Psoas muscle (tissue), 8 donors: ENCODE measurements at places on chromosomes 3 and 15. TPM values are rescaled to one million over a fixed set of nuclear protein-coding genes. Genes with fewer than 3 reads are reported as not detected.
A peak's percentile ranks its signal among the peaks of the same experiment; 100 is the strongest.

DNA sequence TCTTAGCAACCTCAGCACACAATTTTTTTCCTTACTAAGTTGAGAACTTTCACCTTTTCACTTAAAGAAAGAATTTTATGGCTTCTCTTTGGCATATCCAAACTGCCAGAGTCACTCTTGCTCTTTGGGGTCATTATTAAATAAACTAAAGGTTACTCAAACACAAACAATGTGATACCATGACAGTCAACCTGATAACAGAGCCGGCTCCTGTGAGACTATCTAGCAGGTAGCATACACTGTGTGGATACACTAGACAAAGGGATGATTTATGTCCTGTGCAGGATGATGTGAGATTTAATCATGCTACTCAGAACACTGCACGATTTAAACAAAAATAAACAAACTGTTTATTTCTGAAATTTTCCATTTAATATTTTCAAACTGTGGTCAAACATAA lies 35.6 kb downstream of the LRRFIP2 start:
- no peak for DNase-seq
- no peaks in the 10 kb centered on the region for H3K27me3 ChIP-seq
- H3K27ac ChIP-seq: no peak overlapping the region
- peaks cover 38% of the 10 kb centered on the region for H3K4me1 ChIP-seq
- no peaks in the 10 kb centered on the region for H3K36me3 ChIP-seq

DNA sequence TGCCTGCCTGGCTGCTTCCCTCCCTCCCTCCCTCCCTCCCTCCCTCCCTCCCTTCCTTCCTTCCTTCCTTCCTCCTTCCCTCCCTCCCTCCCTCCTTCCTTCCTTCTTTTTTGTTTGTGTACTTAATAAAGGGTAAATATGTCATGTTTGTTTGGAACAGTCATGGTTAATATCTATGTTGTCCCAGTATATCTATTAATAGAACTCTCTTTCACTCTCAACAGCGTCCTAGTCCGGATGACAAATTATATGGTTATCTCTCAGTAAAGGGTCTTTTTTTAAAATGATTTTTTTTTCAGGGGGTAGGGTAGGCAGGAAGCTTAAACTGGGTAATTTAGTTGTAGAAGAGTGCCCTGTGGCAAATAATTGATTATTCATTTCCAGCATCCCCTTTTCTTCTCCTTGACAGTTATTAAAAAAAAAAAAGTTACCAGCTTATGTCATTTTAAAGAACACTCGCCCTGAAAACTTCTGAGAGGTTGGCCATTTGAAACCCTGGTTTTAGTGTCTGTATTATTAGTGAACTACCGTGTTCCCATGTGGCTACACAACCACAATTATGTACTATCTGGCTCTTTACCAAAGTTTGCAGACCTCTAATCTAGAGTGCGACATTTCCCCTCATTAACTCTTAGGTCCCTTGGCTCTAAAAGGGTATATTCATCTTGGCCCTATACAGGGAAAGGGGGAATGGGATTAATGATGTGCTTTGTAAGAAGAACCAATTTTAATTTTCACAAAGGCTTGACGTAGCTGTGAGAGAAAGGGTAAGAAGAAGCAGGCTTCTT lies 13.7 kb downstream of the TAGLN3 start:
- H3K36me3 ChIP-seq: no peaks in the 10 kb centered on the region
- H3K27ac ChIP-seq: no peak overlapping the region
- no peaks in the 10 kb centered on the region for H3K27me3 ChIP-seq

GRCh38 chr15:39595338-39596221 lies 14.7 kb downstream of the THBS1 start:
- H3K4me3 ChIP-seq: no peak overlapping the region
- DNase-seq: no peak
- H3K27ac ChIP-seq: no peak overlapping the region
- H3K27me3 ChIP-seq: no peaks in the 10 kb centered on the region
- H3K4me1 ChIP-seq: no peaks in the 10 kb centered on the region
- peaks cover 28% of the 10 kb centered on the region for H3K36me3 ChIP-seq

Gene CA12
- polyA plus RNA-seq: 0.01 TPM

Gene HYAL1
- polyA plus RNA-seq: 9.5 TPM

Gene FXR1
- polyA plus RNA-seq: 777 TPM

GRCh38 chr3:18680758-18681157 lies 255.6 kb upstream of the SATB1 start:
- no peak for DNase-seq
- no peak overlapping the region for H3K27ac ChIP-seq
- no peaks in the 10 kb centered on the region for H3K4me1 ChIP-seq
- no peaks in the 10 kb centered on the region for H3K27me3 ChIP-seq

GRCh38 chr3:134652409-134652831 lies 1.6 kb upstream of the KY start:
- DNase-seq: no peak
- H3K27ac ChIP-seq: no peak overlapping the region
- no peaks in the 10 kb centered on the region for H3K36me3 ChIP-seq
- H3K4me1 ChIP-seq: peaks cover 19% of the 10 kb centered on the region

Gene UBR1
- 4.8 TPM for polyA plus RNA-seq

Gene TEX55
- not detected for polyA plus RNA-seq

Gene RMDN3
- 20.2 TPM for polyA plus RNA-seq

Gene C3orf85
- not detected for polyA plus RNA-seq

Gene PDHB
- 131 TPM for polyA plus RNA-seq

DNA sequence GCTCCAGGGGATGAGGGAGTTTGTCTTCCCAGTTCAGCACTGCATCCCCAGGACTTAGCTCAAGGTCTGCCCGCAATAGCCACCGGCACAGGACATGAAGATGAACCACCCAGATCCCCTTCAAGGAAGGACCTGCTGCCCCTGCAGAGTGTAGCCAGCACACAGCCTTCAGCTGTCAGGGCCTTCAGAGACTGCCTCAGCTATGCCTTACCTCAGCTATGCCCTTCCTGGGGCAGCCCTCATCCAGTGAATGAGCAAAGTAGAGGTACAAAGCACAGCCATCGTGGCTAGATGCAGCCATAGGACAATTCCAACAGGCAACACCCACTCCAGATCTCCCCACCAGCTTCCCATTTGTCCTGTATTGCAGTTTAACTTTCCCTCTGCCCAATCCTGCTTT lies 291.2 kb upstream of the STT3B start:
- no peaks in the 10 kb centered on the region for H3K27me3 ChIP-seq
- H3K4me3 ChIP-seq: no peak overlapping the region
- no peak overlapping the region for H3K27ac ChIP-seq
- no peaks in the 10 kb centered on the region for H3K4me1 ChIP-seq
- no peak for DNase-seq
- no peaks in the 10 kb centered on the region for H3K36me3 ChIP-seq

Gene IGSF11
- 0.23 TPM for polyA plus RNA-seq

Gene TMC3
- not detected for polyA plus RNA-seq

GRCh38 chr3:101216710-101217465 lies 103.5 kb downstream of the IMPG2 start:
- no peaks in the 10 kb centered on the region for H3K36me3 ChIP-seq
- DNase-seq: peak; percentile 78
- no peak overlapping the region for H3K4me3 ChIP-seq
- no peak overlapping the region for H3K27ac ChIP-seq

Gene IL12A
- polyA plus RNA-seq: 0.08 TPM

Gene RRP9
- 36.9 TPM for polyA plus RNA-seq

Gene ZNF80
- polyA plus RNA-seq: not detected

DNA sequence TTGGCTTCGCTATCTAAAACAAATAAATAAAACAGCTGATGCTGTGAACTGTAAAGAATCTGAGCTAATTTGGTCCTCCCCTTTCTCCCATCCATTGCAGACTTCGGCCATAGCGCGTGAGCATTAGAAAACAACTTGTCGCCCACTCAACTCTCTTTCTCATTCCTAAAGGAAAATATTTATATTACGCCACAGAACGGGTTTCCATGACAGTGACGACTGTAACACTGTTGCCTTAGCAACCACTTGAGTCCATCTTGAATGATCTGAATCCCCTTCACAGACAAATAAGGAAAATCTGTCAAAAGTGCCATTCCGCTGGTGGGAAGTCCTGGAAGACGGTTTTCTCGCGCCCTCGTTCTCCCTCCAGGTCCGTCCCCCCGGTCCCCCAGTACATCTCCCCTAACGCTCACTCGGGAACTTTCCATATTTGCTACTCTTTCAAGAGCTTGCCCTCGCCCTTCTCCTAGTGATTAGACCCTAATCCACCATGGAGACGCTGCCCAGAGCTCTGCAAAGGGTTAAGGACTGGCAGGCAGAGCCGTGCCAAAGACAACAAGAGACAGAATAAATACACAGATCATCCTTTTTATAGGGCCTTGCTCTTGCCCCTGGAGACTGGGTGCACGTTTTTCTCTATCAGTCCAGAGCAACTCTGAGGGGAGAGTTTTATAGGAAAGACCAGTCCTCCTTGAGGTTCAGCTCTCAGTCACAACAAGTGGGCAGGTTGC lies 50.5 kb downstream of the CRYGS start:
- H3K27me3 ChIP-seq: no peaks in the 10 kb centered on the region
- H3K36me3 ChIP-seq: no peaks in the 10 kb centered on the region
- no peak overlapping the region for H3K4me3 ChIP-seq
- no peak for DNase-seq
- no peaks in the 10 kb centered on the region for H3K4me1 ChIP-seq

- H3K36me3 ChIP-seq: no peaks in the 10 kb centered on the region
- H3K27me3 ChIP-seq: no peaks in the 10 kb centered on the region
- no peak for DNase-seq
- peak overlapping the region; percentile 52 for H3K27ac ChIP-seq
- peak overlapping the region; percentile 74 for H3K4me3 ChIP-seq
Observed at GRCh38 chr15:85795337-85796305, 896 bp upstream of the KLHL25 start.

Gene APOD
- polyA plus RNA-seq: 370 TPM
